ENCODE measurements at places on chromosomes 4 and X.

GRCh38 chr4:150682126-150682525 lies 100.2 kb downstream of the MAB21L2 start:
- no peak for DNase-seq

- peak; percentile 20 for DNase-seq
Measured at GRCh38 chr4:152255437-152255836, 280.5 kb downstream of the FBXW7 start.

DNA sequence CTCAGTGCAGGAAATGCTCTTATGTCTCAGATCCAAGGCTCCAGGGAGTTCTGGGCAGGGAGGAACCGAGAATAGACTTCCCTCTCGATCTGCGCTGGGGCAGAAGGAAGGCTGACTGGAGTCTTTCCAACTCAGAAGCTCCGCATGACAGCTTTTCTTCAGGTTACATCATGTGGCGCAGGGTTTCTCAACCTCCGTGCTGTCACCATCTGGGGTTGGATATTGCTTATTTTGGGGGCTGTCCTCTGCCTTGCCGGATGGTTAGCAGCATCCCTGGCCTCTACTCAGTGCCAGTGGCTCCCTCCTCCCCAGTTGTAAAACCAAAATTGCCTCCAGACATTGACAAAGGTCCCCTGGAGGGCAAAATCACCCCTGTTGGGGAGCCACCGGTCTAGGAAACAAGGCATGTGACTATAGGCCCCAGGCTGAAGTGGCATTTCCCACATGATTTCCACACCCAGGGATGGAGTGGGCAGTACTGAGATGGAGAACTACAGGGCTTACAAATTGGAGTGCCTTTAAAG lies 21.4 kb downstream of the REELD1 start:
- no peak for DNase-seq

DNA sequence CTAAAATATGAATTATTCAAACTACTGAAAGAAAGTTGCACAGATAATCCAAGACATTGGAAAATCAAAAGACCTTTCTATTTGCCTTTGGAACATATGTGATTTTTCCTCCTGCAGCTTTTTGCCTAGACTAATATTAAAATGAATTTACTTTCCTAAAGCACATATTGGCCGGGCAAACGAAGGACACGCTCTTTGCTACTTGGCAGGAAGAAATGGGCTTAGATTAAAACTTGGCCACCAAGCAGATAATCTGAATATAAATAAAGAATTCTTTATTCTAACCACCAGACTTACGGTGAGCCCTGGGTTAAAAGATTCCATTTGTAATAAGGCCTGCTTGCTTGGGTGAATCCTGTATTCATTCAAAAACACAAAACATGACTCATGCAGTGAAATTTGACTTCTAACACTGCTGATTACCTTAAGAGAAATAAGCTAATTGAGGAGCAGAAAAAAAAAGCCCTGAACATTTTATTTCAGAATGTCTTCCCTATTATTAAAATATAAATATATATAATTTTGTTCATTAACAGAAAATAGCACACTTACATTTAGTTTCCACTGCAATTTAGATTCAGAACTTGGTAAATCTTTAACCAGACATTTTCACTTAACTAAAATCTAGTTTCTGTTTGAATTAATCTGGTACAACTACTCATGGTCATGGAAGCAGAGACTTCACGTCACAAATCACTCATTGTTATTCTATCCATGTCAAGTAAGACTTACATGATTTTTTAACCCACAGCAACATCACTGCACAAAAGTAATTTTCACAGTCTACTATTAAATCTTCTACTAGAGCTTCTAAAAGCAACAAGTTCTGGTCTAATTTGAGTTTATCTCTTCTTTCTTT lies 116.1 kb upstream of the PLAC1 start:
- DNase-seq, result no peak

DNA sequence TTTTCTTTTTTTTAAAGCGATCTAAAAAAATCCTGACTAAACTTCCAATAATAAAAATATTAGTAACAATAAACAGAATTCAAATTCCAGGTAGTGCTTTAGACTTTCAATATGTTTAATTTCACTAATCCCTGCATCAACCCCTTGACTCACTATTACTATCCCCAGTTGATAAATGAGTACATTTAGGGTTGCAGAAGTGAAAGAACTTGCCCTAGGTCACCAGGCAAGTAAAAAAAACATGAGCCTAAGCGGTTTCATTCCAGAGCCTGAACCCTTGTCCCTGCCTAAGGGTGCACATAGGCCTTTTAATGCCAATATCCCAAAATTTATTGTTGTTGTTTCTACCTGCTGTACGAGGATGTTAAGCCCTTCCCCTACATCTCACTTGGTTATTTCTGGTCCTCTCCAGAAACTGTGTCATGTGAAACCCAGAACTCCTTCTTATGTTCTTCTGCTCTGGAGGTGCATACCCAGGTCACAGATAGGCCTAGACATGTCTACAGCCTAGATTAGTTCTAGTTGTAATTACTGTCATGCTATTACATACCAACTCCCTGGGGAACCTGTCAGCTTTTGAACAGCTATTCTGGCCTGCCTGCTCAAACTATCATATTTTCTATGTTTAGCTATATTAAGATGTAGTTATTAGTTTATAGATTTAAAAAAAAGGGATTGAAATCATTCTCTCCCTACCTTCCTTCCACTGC lies 244.5 kb upstream of the PITX2 start:
- DNase-seq, result no peak

GRCh38 chr4:79472693-79473438 lies 64.8 kb upstream of the GK2 start:
- no peak for DNase-seq

- DNase-seq, result no peak
Measured at GRCh38 chrX:64187762-64188150, 17.8 kb downstream of the AMER1 start.

DNA sequence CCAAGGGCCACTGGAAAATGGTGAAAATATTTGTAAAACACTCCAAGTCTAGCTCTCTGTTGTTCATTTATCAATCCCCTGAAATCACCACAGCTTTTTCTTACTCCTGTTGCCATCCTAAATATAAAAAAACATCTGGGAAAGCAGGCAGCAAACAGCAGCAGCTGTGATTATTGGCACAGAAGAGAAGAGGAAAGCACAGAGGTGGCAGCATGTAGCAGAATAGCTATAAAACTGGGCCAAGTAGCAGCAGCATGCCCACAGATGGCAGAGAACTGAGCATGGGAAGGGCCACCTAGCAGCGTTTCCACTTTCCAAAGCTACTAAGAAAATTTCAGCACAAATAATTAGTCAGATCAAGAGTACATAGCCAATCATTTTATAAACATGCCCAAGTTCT lies 307.2 kb downstream of the SLC7A11 start:
- no peak for DNase-seq

- DNase-seq, result no peak
Measured at GRCh38 chr4:1043651-1044468, 32.4 kb downstream of the FGFRL1 start.

GRCh38 chr4:184896868-184897715 lies 71.3 kb upstream of the ACSL1 start:
- no peak for DNase-seq

GRCh38 chrX:13691841-13692371 lies 3.0 kb downstream of the RAB9A start:
- no peak for DNase-seq
